ENCODE measurements at places on chromosomes 4 and X. TPM values are rescaled to one million over a fixed set of nuclear protein-coding genes. Genes with fewer than 3 reads are reported as not detected.

Gene CSTF2
- total RNA-seq: 13.5 TPM

Gene ITM2A
- total RNA-seq: 71.3 TPM

Gene GATA1
- under 0.01 TPM for total RNA-seq

Gene ZBTB33
- 45.2 TPM for total RNA-seq

Gene ADAM29
- total RNA-seq: 0.41 TPM

Gene KIT
- total RNA-seq: 57.9 TPM

Gene KCTD8
- 2.4 TPM for total RNA-seq

Gene DNASE1L1
- 4.5 TPM for total RNA-seq

Gene CT45A5
- not detected for total RNA-seq

Gene FAM47E
- 4.1 TPM for total RNA-seq

Gene HPGD
- 5.7 TPM for total RNA-seq

Gene EDNRA
- 9.4 TPM for total RNA-seq

Gene USP51
- total RNA-seq: 4.5 TPM

Gene LRBA
- total RNA-seq: 23.2 TPM

Gene PSAPL1
- total RNA-seq: not detected

Gene IGSF1
- total RNA-seq: 0.82 TPM

Gene ZFP42
- not detected for total RNA-seq

Gene ZNF157
- 4.9 TPM for total RNA-seq

Gene POLR2B
- 247 TPM for total RNA-seq

Gene PRPS1
- 20.8 TPM for total RNA-seq

Gene HGFAC
- total RNA-seq: 1.6 TPM

Gene MAGEB18
- total RNA-seq: not detected

Gene ASIC5
- not detected for total RNA-seq

Gene PPEF2
- total RNA-seq: under 0.01 TPM

Gene NOX1
- not detected for total RNA-seq
